ENCODE measurements at places on chromosomes 11 and 22.

GRCh38 chr11:13238879-13239514 lies 38.6 kb upstream of the BMAL1 start:
- peak; percentile 30 for DNase-seq

GRCh38 chr11:11532574-11532973 lies 89.2 kb downstream of the GALNT18 start:
- DNase-seq: no peak

DNA sequence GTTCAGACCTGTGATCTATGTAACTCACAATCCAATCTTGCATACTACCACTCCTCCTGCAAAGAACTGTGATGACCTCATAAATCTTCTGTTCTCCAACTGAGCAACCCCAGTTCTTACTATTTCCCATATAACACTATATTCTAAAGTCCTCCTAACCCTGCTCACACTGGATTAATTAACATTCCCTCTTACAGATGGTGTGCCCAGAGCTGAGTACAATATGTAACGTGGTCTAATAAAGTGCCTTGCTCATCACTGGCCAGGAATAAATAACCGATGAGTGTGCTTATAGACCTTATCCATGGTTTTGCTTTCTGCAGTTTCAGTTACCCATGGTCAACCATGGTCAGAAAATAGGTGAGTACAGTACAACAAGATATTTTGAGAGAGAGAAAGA lies 28.6 kb downstream of the PRCP start:
- DNase-seq: no peak

DNA sequence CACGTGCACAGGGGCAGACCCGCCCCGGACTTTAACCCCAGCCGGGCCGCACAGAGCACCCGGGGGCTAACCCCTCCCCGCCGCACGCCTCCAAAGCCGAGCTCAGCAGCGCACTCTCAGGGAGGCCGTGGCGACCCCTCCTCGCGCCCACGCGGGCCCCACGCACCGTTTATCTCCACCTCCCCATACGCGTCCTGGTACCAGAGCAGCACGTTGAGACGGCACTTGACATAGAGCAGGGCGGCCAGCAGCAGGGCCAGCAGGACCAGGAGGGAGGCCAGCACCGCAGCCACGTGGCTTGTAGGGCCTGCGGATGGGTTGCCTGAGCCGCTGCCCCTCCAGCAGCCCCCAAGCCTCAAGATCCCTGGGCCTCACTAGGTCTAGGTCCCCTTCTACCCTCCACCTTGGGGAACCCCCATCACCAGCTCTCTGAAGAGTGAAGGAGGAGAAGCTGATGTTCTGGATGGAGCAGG lies 7.1 kb downstream of the SIGIRR start:
- DNase-seq: no peak

GRCh38 chr11:122140500-122140899 lies 24.5 kb upstream of the BLID start:
- no peak for DNase-seq

GRCh38 chr11:2151500-2152257 lies 9.3 kb downstream of the INS start:
- DNase-seq: peak; percentile 87

GRCh38 chr22:36395915-36396314 lies 8.1 kb upstream of the MYH9 start:
- DNase-seq: no peak

DNA sequence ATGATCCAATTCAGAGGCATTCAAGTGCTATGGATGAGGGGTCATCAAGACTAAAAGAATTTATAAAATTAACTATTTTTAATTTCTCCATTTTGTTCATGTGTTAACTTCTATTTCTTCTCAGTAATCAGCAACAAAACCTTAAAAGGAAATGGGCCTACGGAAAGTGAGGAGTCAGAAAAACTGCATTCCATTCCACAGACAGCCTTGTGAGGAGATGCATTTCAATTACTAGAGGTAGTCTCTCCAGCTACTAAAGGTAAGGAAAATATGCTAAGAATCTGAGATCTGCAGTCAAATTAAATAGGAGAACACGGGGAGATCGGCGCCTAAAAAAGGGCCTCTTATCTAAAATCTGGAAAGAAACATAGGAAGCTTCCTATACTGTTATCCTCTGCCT lies 661.7 kb downstream of the DLG2 start:
- DNase-seq: no peak

DNA sequence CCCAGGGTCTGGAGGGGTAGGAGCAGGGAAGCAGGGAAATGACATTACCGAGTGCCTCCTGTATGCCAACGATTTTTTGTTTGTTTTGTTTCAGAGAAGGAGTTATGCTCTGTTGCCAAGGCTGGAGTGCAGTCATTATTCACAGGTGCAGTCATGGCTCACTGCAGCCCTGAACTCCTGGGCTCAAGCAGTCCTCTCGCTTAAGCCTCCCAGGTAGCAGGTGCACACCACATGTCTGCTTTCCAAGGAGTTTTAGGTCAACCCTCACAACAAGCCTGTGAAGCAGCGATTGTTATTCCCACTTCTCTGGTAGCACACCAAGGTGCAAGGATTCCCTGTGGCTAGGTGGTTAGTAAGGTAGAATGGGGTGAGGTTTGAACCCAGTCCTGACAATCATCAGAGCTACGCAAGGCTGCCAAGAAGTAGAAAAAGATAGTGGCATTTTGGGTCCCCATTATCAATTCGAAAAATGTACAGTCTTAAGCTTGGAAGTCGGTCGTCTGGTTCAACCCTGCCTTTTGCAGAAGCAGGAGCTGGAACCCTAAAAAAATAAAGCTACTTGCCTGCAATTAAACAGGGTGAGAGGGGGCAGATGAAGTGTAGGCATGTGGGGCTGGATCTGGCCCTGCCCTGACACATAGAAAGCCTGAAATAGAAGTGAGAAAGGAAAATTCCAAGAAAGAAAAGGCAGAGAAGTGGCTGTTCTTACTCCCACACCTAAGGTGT lies 9.1 kb downstream of the UCP3 start:
- DNase-seq: peak; percentile 61

- no peak for DNase-seq
These were observed 33.5 kb upstream of the TXNRD2 start for GRCh38 chr22:19974935-19975706.

DNA sequence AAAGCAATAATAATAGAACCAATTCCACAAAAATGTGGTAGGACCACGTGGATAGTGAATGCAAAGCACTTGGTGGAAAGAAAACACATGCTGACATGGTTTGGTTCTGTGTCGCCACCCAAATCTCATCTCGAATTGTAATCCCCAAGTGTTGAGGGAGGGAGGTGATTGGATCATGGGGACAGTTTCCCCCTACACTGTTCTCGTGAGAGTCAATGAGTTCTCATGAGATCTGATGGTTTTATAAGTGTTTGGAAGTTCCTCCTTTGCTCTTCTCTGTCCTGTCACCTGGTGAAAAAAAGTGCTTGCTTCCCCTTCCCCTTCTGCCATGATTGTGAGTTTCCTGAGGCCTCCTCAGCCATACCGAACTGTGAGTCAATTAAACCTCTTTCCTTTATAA lies 421.9 kb upstream of the CADM1 start:
- DNase-seq: no peak

- no peak for DNase-seq
These were observed 133.8 kb upstream of the PITPNB start for GRCh38 chr22:28052825-28053269.

GRCh38 chr11:57597461-57597915 lies at the start of gene SERPING1:
Gene SERPING1, plus strand, starts transcription at chr11:57597685. Its CDS starts 586 bp downstream, at chr11:57598271.
- no peak for DNase-seq

DNA sequence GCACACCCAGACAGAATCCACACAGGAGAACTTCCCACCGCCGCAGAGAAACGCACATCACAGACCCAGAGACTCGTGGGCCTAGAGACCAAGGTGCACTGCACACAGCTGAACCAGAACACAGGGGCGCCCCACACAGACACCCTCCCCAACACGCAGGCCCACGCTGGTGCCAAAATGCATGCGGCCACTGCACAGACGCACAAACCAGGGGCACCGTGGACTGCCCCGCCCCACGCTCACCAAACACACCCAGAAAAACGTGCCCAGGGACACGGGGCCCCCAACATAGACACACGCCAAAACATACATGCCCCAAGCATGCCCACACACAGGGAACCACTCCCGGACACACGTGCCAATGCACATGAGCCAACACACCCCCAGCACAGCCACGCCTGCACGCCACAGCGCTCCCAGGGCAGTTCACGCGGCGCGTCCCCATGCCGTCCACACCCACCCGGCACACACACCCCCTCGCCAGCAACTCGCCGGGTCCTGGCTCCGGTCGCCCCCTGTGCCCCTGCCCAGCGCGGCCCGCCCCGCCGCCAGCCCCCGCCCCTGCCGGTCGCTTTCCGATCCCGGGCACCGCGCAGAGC lies 7.8 kb downstream of the ELFN2 start:
- DNase-seq: no peak

DNA sequence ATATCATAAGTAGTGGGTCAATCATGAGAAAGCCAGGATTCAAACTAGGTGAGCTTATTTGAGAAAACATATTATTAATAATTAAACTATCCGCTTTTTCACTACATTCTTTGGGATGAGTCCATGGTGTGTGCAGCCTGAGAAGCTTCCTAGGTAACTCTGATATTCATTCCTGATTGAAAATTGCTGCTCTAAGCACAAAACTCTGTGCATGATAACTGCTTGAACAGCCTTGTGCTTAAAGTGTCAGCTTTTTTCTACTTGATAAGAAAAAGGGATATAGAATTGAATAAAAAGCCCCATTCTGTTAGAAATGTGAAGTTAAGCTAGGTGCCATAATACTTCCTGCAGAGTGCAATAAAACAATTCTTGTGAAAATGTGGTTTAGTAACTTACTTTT lies 343.5 kb upstream of the LUZP2 start:
- DNase-seq: no peak

DNA sequence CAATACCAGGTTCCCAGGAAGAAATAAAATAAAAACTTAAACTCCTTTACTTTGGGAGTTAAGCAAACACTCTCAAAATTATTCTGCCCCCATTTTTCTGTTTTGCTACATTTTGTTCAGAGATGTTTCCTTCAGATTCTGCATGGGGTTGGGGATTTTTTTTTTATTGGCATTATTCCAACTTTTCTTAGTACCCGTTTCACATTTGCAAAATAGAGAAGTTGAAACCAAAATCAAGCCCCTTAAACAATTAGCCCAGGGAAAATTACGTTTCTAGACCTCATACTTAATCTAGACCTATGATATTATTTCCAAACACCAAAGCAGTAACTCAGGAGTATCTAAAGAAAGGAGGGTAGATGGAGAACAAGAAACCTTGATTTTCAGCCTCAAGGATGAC lies 20.6 kb upstream of the MS4A7 start:
- no peak for DNase-seq

DNA sequence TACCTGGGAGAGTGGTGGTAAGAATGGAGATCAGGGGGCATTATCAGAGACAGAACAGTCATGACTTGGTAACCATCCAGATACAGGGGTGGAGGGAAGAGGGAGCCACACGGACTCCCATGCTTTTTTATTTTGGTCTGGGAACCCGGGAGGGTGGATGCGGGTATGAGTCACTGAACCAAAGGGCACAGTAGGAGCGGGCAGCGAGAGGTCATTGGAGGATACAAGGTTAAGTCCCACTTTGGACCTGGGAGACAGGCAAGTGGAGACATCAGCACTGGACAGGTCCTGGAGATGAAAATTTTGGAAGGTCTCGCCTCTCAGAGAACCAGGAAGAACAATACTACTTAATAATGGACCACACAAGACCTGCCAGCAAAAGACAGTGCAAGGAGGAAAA lies 6.7 kb downstream of the HDHD5 start:
- DNase-seq: no peak

DNA sequence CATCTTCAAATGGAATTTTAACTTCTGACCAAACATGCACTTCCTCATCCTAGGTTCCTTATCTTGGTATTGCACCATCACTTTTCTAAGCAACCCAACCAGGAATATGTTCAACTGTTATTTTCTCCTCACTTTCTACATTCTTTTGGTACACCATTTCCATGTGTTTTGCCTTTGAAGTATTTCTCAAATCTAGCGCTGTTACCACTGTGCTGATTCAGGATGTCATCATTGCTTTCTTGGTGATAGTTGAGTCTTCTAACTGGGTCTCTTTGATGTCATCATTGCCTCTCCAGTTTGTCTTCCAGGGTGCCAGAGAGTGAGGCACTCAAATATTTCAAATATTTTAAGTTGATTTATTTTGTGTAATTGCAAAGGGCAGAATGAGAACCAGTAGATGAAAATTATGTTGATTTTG lies 47.5 kb downstream of the HORMAD2 start:
- DNase-seq: no peak

DNA sequence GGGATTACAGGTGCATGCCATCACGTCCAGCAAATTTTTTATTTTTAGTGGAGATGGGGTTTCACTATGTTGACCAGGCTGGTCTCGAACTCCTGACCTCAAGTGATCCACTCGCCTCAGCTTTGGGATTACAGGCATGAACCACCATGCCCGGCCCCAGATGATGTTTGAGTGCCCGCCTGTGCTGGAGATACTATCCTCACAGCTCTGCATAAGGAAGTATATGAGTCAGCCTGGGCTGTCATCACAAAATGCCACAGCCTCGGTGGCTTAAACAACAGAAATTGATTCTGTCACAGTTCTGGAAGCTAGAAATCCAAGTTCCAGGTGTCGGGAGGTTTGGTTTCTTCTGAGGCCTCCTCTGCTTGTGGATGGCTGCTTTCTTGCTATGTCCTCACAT lies 119.3 kb downstream of the OSBP2 start:
- no peak for DNase-seq

GRCh38 chr11:21634956-21635355 lies 557.9 kb upstream of the ANO5 start:
- DNase-seq: no peak

DNA sequence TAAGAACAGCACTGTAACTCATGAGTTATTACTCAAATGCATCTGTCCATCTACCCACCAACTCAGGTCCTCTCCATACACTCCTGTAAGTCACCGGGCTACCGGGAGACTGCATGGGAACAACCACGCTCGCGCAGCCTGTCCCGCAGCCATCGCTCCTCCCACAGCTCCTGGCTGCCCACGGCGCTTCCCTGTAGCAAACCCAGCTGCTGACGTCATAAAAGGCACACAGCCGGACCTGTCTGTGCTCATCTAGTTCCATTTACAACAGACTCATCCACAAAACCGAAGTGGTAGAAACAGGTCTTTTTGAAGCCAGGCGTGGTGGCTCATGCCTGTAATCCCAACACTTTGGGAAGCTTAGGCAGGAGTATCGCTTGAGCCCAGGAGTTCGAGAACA lies 23.4 kb upstream of the PACSIN2 start:
- no peak for DNase-seq

GRCh38 chr11:77779935-77780334 lies 40.6 kb downstream of the RSF1 start:
- no peak for DNase-seq

Measured in germinal center (tissue), 1 donor.